ENCODE measurements at places on chromosomes 6 and 20.

DNA sequence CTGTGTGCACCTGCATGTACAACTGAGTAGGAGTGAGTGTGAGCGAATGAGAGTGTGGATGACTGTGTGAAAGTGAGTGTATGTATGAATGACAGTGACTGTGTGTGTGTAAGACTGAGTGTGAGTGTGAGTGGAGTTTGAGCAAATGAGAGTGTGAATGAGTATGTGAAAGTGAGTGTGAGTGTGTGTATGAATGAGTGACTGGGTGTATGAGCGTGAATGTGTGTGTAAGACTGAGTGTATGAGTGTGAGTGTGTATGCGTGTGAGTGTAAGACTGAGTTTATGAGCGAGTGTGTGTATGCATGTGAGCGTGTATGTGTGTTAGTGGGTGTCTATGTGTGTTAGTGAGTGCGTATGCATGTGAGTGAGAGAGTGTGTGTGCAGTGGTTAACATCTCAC, 220.8 kb downstream of the QKI start:
- no peaks in the 10 kb centered on the region for H3K4me1 ChIP-seq
- no peak for DNase-seq
- no peak overlapping the region for H3K4me3 ChIP-seq
- H3K27me3 ChIP-seq: peaks cover 20% of the 10 kb centered on the region
- no peaks in the 10 kb centered on the region for H3K36me3 ChIP-seq

- H3K27me3 ChIP-seq: no peaks in the 10 kb centered on the region
- H3K36me3 ChIP-seq: no peaks in the 10 kb centered on the region
- DNase-seq: no peak
- H3K27ac ChIP-seq: no peak overlapping the region
- no peak overlapping the region for H3K4me3 ChIP-seq
These were observed 64.8 kb upstream of the QKI start for GRCh38 chr6:163349696-163350095.

DNA sequence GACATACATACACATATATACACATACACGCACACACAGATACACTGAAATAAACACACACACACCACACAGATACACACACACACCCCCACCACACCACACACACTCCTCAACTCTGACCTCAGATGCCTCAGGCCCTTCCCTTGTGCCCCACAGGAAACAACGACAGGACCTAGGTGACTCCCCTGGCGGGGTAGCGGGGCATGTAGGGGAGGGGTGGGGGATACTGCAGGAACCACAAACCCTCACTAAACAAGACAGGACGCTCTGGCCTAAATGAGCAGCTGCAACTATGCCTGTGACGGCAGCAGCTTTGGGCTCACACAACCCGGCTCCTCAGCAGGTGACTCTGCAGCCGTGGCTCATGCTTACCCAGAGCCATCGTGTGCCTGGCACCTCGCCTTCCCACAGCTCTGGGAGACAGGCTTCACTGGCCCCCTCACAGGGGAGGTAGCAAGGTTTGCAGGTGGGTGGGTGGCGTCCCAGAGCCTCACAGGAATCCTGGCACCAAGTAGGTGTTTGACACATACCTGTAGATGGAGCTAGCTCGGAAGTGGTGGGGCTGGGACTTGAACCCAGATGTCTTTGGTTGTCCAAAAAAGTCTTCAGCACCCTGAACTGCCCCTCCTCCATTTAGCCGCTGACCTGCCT, 100.8 kb downstream of the GRM4 start:
- no peaks in the 10 kb centered on the region for H3K27me3 ChIP-seq
- no peak overlapping the region for H3K4me3 ChIP-seq
- no peaks in the 10 kb centered on the region for H3K4me1 ChIP-seq
- H3K27ac ChIP-seq: no peak overlapping the region
- H3K36me3 ChIP-seq: no peaks in the 10 kb centered on the region
- no peak for DNase-seq

DNA sequence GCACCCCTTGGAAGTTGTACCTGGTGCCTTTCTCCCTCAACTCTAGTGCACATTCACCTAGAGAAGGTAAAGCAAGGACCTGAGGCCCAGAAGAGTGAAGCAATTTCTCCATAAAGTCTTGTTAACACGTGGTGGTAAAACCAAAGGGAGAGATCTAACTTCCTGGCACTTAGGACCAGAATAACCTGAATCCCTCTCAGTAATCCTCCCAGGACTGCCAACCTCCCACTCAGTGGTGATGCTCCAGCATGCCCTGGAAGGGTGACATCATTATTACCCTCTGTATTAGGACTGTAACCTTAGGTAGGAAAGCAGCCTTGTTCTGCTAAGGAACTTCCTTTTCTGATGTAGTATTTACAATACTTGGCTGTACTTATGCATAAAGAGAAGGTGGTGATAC, 330.6 kb upstream of the MARCKS start:
- DNase-seq: no peak
- H3K4me3 ChIP-seq: no peak overlapping the region

GRCh38 chr20:1456300-1456699, 10.3 kb downstream of the NSFL1C start:
- H3K4me1 ChIP-seq: no peaks in the 10 kb centered on the region
- DNase-seq: no peak
- H3K27ac ChIP-seq: no peak overlapping the region
- no peak overlapping the region for H3K4me3 ChIP-seq
- H3K36me3 ChIP-seq: peaks cover 100% of the 10 kb centered on the region
- no peaks in the 10 kb centered on the region for H3K27me3 ChIP-seq

- no peak for DNase-seq
- no peaks in the 10 kb centered on the region for H3K27me3 ChIP-seq
- H3K4me3 ChIP-seq: no peak overlapping the region
- peaks cover 9% of the 10 kb centered on the region for H3K4me1 ChIP-seq
- no peaks in the 10 kb centered on the region for H3K36me3 ChIP-seq
These were observed 5.6 kb upstream of the STX16 start for GRCh38 chr20:58645412-58645968.

- no peak for DNase-seq
- peaks cover under 1% of the 10 kb centered on the region for H3K36me3 ChIP-seq
- H3K27me3 ChIP-seq: no peaks in the 10 kb centered on the region
- no peak overlapping the region for H3K4me3 ChIP-seq
- no peaks in the 10 kb centered on the region for H3K4me1 ChIP-seq
- no peak overlapping the region for H3K27ac ChIP-seq
These were observed 51.9 kb upstream of the XRN2 start for GRCh38 chr20:21251278-21251677.

DNA sequence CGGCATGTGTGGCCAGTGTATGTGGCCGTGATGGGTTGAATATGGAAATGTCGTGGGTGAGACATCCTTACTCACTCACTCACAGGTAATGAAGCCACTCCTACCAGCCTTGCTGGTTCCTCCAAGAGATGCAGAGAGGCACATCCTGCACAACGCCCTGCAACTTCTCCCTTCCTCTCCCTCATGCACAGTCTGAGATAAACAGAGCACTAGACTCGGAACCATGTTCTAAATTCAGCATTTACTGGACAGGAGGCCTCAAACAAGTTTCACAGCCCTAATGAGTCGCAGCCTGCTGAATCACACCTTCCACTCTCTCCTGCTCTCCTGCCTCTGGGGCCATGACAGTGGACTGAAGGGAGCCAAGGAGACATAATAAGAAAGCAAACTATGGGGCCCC, 91.2 kb downstream of the ISM1 start:
- no peak overlapping the region for H3K4me3 ChIP-seq
- no peak for DNase-seq
- no peaks in the 10 kb centered on the region for H3K27me3 ChIP-seq

DNA sequence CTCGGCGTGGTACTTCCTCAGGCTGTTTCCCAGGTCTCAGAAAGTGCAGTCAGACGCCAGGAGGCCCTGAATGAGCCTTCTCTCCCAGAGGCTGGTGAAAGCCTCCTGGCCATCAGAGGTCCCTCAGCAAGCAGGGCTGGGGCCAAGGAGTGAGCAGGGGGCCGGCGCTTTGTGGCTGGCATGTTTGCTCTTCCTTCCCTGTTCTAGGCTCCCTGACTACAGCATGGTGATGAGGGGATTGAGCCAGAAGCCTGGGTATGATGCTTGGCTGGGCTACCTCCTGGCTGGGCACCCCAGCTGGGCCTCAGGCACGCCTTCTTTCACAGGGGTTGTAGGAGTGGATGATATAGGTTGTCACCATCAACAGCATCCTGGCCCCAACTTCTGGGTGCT, 11.7 kb upstream of the DNAJC5 start:
- no peaks in the 10 kb centered on the region for H3K4me1 ChIP-seq
- no peak for DNase-seq
- peaks cover 85% of the 10 kb centered on the region for H3K36me3 ChIP-seq
- no peaks in the 10 kb centered on the region for H3K27me3 ChIP-seq
- H3K27ac ChIP-seq: no peak overlapping the region

DNA sequence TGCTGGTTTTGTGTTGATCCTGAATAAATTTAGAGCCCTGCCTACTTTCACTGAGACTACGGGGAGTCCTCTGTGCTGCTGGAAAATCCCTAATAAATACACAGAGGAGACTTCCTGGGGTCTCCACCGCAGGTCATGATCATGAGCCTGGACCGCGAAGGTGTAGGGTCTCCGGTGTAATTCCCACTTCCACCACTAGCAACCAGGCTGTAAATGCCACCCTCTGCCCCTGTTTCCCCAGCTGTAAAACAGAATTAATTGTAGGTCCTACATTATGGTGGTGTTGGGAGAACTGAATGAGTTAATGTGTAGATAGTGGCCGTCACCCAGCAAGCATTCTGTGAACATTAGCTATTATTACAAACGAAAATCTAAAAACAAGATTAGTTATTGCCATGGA, 191.6 kb upstream of the THBS2 start:
- no peak for DNase-seq
- H3K36me3 ChIP-seq: no peaks in the 10 kb centered on the region
- H3K4me1 ChIP-seq: no peaks in the 10 kb centered on the region
- no peaks in the 10 kb centered on the region for H3K27me3 ChIP-seq
- no peak overlapping the region for H3K27ac ChIP-seq

- no peak for DNase-seq
- no peaks in the 10 kb centered on the region for H3K27me3 ChIP-seq
- no peaks in the 10 kb centered on the region for H3K36me3 ChIP-seq
- no peak overlapping the region for H3K4me3 ChIP-seq
- no peaks in the 10 kb centered on the region for H3K4me1 ChIP-seq
- H3K27ac ChIP-seq: no peak overlapping the region
These were observed 142.4 kb downstream of the ZFP64 start for GRCh38 chr20:52049001-52049731.

DNA sequence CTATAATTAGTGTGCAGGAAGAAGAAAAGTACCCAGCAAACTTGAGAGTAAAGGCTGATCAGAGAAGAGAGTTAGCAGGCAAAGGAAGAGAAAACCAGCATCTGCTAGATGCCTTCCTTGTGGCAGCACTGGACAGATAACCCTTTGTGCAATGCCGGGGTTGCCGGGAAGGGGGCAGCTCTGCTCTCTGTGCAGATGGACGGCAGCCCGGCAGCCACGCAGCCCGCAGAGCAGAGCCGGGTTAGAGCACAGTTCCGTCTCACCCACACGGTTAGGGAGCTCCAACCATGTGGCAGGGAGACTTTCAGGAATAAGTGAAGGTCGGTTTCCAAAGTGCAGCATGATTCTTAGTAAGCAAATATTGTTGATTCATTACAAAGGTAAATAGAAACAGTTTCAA, 80.0 kb upstream of the RPS6KA2 start:
- H3K4me1 ChIP-seq: peaks cover 11% of the 10 kb centered on the region
- H3K27me3 ChIP-seq: no peaks in the 10 kb centered on the region
- H3K36me3 ChIP-seq: no peaks in the 10 kb centered on the region
- no peak overlapping the region for H3K4me3 ChIP-seq

- H3K36me3 ChIP-seq: no peaks in the 10 kb centered on the region
- no peaks in the 10 kb centered on the region for H3K4me1 ChIP-seq
- H3K27me3 ChIP-seq: no peaks in the 10 kb centered on the region
- H3K27ac ChIP-seq: no peak overlapping the region
These were observed 112.9 kb upstream of the TOP1 start for GRCh38 chr20:40915756-40916155.

GRCh38 chr20:38275815-38276550, 15.4 kb upstream of the KIAA1755 start:
- H3K27ac ChIP-seq: no peak overlapping the region
- no peaks in the 10 kb centered on the region for H3K27me3 ChIP-seq
- peaks cover 5% of the 10 kb centered on the region for H3K4me1 ChIP-seq
- H3K4me3 ChIP-seq: no peak overlapping the region
- DNase-seq: no peak

- H3K27ac ChIP-seq: no peak overlapping the region
- H3K4me1 ChIP-seq: no peaks in the 10 kb centered on the region
- no peaks in the 10 kb centered on the region for H3K27me3 ChIP-seq
- no peak for DNase-seq
- H3K4me3 ChIP-seq: no peak overlapping the region
These were observed 54.0 kb upstream of the RAB32 start for GRCh38 chr6:146489468-146490151.

DNA sequence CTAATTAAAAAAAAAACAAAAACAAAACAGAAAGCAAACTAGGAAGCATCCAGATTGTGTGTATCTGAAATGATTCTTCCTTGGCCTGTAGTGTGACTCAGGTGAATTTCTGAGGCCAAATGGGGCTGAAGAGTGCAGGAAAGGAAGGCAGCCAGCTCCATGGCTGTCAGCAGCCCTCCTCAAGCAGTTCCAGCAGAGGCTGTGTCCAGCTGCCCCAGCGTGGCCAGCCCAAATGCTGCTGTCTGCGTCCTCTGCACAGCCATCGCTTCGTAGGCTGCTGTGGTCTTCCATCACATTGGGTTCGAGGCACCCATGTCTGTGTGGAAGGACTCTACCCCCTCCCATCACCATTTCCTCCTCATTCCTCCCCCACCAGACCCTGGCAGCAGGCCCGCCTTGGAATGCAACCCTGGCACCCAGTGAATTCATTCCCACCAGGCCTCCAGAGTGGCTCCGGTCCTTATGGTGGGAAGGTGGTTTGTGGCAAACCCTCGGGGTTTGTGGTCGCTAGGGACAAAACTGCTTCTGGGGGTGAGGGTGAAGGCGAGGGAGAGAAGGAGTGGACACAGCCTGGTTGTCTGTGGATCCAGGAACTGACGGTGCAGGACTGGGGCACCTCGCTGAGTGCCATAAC, 81.5 kb downstream of the MYLK4 start:
- no peaks in the 10 kb centered on the region for H3K36me3 ChIP-seq
- no peaks in the 10 kb centered on the region for H3K27me3 ChIP-seq
- no peaks in the 10 kb centered on the region for H3K4me1 ChIP-seq
- no peak for DNase-seq
- no peak overlapping the region for H3K4me3 ChIP-seq

GRCh38 chr6:125942672-125943527, 13.7 kb upstream of the HINT3 start:
- no peak overlapping the region for H3K27ac ChIP-seq
- H3K36me3 ChIP-seq: no peaks in the 10 kb centered on the region
- H3K4me3 ChIP-seq: no peak overlapping the region
- no peak for DNase-seq
- peaks cover 54% of the 10 kb centered on the region for H3K4me1 ChIP-seq

DNA sequence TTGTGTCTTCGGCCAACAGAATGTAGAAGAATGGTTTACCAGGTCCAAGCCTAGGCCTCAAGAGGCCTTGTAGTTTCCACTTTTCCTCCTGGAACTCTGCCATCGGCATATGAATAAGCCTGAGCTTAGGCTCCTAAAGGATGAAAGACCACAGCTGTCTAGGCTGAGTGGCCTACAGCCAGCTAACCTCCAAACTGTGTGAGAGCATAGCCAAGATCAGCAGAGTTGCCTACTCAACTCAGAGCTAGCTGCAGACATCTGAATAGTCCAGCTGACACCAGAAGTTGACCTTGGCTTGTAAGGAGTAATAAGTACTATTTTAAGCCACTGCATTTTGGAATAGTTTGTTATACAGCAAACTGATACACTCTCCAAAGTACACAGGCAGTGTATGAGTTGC, 52.6 kb upstream of the SMIM29 start:
- no peak for DNase-seq
- H3K27ac ChIP-seq: no peak overlapping the region

GRCh38 chr6:131739136-131739535, 28.3 kb upstream of the CTAGE9 start:
- no peak overlapping the region for H3K4me3 ChIP-seq
- H3K4me1 ChIP-seq: no peaks in the 10 kb centered on the region
- no peak for DNase-seq
- H3K36me3 ChIP-seq: no peaks in the 10 kb centered on the region

Data from lower lobe of right lung (tissue), 2 donors.